ENCODE measurements at places on chromosomes 2 and 18.

- no peak for DNase-seq
These were observed 153.2 kb downstream of the HAUS1 start for GRCh38 chr18:46257366-46257765.

DNA sequence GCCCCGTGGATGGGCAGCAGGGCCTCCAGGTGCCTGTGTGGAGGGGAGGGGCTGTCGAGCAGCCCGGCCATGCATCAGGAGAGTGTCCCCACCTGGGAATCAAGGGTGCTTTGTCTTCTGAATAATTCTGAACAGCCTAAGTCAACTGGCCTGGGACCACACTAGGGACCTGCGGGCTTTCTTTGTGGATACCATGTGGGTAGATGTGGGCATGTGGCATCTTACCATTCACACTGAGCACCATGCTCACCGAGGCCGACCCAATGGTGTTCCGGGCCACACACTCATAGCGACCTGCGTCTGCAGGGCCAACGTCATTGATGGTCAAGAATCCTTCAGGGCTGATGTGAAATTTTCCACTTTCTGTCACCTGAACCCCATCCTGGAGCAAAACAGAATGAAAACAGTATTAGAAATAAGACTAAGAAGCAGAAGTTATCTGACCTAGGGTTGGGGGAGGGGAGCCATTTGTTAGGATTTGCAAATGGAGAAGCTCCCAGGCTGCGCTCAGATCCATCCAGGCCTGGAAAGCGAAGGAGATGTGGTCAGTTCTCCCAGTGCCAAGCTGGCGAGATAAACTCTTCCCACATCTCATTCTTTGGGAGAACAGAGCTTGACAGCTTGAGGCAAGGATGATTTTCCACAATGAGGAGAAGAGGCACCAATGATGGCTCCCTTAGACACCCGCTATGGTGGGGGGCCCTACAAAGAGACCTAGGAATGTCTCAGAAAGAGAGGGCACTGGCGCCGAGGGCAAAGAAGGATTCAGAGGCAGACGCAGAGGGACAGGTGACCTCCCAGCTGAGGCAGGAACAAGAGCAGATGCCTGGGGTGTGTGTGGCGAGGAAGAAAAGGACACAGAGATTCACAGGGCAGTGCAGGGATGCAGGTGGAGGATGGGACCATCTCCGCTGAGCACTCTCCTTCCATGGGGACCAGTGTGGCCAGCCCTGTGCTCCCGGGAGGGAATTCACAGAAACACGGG is 83.4 kb downstream of the PXDN start:
- DNase-seq, result no peak

GRCh38 chr18:77487951-77488740 is 238.5 kb downstream of the GALR1 start:
- DNase-seq, result no peak

DNA sequence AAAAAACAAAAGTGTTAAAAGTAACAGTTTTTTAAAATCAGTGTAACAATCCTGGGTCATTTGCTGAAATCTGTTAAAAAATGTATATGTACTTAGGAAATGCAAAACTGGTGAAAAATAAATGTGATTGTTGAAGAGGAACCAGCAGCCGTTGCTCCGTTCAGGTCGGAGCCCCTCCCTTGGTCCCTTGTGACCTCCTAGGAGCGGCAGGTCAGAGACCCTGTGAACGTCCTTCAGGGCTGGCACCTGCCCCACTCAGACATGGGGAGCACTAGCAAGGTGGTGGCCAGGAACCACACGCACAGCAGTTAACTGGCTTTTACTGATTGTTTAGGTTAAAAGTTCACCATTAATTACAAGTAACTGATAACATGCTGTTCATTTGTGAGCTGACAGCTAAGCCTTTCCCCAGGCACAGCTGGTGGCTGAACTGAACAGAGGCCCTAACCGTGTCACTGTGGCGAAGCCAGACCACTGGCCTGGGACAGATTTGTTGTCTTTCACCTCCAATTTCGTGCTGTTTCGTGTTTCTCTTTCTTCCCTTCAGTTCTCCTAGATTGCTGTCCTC is 159.2 kb upstream of the ALKAL2 start:
- DNase-seq, result no peak

- no peak for DNase-seq
These were observed 6.3 kb downstream of the BOK start for GRCh38 chr2:241564596-241565410.

DNA sequence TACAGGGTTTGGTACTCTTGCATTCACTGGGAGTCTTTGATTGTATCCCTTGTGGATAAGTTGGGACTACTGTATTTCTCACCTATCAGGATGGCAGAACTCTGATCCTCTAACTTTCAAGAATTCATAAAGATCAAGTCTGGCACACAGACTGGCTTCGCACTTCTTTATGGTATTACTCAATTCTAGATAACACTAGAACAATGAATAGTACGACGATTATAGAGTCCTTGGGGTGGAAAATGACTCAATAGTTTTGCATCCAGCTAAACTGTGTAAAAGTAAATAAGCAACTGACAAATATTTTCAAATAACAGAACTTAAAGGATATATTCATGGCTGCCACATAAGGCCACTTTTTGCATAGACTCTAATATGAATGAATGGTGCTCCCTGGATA is 103.4 kb upstream of the MEX3C start:
- no peak for DNase-seq

GRCh38 chr2:123415678-123416077 is 609.4 kb upstream of the CNTNAP5 start:
- no peak for DNase-seq

DNA sequence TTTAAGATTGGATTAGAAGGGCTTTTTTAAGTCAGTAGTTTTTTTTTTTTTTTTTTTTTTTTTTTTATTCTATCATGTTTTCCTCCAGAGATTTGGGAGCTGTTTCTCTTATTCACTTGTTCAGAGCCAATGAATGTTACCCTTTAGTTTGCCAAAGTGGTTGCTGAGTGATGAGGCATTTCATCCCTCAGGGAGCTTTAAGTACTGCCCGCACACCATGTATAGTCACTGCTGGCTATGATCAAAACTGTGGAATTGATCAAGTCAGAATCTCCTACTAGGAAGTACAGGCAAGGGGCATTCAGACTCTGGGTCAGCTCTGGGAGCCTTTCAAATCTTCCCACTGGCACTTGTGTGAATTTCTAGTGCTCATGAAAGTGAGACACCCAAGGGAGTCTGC is 201.6 kb downstream of the IKZF2 start:
- DNase-seq, result no peak

DNA sequence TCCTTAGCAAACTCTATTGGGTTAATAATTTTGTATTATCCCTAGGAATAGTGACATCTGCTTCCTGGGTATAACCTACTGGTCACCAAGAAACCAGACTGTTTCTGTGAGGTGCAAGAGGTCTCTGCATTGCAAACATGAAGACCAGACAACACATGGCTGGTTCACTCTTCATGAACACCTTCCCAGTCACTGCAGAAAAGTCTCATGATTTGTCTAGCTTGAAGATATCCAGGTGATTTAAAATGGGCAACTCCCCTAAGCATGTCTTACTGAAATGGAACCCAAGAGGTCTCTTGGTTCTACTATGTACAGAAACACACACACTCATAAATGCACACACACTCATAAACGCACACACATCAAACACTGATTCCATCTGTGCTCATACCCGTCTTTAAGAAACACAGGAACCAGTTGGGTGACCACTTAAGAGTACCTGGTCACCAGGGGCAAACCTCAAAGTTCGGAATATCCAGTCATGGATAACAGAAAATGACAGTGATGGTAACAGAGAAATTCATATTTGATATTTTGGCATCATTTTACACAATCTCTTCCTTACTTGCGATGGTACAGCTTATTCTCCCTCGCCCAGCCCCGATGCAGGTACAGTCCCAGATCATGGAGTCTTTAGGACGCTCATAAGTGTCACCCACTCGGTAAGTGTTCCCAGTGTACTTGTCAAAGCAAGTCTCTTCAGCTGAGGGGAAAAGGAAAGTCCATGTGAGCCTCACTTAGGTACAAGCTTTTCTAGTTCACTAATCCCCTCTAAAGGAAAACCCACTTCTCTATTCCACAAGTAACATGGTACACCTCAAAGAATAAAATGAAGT is 2.9 kb downstream of the FN1 start:
- no peak for DNase-seq

- peak; percentile 69 for DNase-seq
These were observed 40.1 kb downstream of the DOCK10 start for GRCh38 chr2:225002039-225002655.

GRCh38 chr2:17733599-17733998 is 20.0 kb downstream of the SMC6 start:
- DNase-seq, result no peak

- peak; percentile 54 for DNase-seq
These were observed 273.7 kb downstream of the NOL4 start for GRCh38 chr18:33951031-33951430.

GRCh38 chr18:24027156-24027827 is 12.7 kb downstream of the TTC39C start:
- DNase-seq, result peak; percentile 69

GRCh38 chr2:7270011-7270431 is 352.8 kb downstream of the RNF144A start:
- DNase-seq, result no peak

- no peak for DNase-seq
These were observed 173.7 kb downstream of the ZEB2 start for GRCh38 chr2:144346229-144346628.

DNA sequence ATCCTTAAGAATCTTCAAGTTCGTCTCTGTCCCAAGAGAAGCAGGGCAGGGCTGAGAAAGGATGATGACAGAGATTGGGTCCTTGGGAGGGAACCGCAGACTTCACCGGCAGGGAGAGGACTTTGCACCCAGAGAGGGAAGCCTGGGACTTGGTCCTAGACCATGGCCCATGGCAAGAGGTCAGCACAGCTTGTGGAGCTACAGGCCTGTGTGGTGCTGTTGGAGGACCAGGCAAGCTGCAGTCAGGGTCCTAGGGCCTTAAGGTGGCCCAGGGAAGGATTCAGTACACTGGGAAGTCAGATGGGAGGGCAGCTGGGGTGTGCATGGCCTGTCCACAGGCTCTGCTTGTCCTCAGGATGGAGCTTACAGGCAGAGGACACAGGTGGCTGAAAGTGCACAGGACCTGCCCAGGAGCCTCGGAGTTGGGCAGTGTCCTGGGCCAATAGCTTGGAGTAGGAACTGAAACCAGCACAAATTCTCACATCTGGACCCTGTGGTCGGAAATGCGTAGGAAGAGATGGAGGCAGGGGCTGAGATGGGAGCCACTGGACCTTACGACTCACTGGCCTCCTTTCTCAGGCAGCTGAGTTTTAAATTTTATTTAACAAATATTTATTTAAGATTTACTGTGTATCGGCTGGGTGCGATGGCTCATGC is 56.4 kb upstream of the TCF7L1 start:
- no peak for DNase-seq

DNA sequence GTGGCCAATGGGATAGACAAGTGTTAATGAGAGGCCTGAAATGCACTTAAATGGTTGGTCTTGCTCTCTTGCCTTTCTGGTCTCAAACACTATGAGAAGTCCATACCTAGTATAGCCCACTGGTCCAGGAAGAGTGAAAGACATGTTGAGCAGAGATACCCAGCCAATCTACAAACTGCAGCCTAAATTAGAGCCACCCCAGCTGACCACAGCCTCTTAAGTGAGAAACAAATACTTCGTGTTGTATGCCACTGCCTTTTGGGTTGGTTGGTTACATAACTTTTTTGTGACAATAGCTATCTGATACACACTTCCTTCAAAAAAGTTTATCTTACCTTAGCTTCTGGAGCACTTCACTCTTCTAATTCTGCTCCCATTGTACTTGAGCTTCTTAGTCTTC is 8.8 kb upstream of the EXOC6B start:
- no peak for DNase-seq

DNA sequence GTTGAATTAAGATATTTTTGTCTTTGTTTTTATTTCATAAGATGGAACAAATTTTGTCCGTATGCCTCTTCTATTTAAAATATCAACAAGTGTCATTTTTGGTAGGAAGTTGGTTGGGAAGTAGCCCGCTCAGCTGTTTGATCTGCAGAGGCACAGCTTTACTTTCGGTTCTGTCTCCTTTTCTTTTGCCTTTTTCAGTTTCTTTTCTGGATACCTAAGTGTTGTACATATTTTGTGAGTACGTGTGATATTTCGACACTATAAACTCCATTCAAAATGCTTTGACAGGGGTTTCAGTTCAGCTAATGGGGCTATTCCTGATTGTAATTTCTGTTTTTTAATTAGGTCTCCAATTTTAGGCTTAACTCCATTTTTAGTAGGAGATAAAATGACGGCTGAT is 1785.0 kb upstream of the LRRTM1 start:
- no peak for DNase-seq

- peak; percentile 82 for DNase-seq
These were observed 29.1 kb upstream of the ZC3H15 start for GRCh38 chr2:186456941-186457340.

GRCh38 chr2:53572696-53573095 is 194.9 kb upstream of the CHAC2 start:
- no peak for DNase-seq

GRCh38 chr18:37270038-37270665 is 295.4 kb downstream of the CELF4 start:
- DNase-seq, result peak; percentile 62

DNA sequence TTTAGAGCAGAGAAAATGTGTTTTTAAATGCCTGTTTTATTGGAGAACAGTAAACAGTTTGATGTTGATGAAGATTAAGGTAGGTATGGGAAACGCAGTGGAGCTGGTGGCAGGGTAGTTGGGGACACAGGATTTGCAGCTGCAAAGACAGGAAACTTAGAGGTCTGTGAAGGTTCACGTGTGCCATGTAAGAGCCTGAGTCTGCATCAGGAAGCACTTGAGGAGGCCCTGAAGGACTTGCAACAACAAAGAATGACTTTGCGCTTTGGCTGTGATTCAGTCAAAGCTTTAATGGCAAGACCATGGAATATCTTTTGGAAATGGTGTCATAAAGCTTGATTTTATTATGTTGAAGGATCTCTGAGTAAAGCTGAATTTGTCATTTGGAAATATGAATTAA is 347.6 kb upstream of the KCNJ3 start:
- DNase-seq, result no peak

DNA sequence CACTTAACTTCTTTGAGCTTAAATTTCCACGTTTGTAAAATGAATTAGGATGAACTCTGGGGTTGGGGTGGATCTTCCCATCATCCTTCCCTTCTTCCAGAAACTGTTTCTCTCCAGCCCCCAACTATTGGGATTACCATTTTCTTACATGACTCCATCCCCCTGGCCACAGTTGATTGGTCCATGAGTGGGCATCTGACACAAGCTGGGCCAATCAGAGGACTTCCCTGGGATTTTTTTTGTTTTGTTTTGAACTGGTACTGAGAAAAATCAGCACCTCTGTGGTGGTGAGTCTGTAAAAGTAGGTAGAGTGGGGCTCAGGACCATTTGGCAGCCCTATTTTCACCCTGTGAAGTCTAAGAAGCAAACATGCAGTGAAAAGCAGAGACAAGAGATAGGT is 118.0 kb upstream of the SERTAD2 start:
- DNase-seq, result no peak
